ENCODE measurements at places on chromosomes 12 and 14.

GRCh38 chr12:124939079-124939420 is 24.6 kb upstream of the UBC start:
- no peak for DNase-seq

DNA sequence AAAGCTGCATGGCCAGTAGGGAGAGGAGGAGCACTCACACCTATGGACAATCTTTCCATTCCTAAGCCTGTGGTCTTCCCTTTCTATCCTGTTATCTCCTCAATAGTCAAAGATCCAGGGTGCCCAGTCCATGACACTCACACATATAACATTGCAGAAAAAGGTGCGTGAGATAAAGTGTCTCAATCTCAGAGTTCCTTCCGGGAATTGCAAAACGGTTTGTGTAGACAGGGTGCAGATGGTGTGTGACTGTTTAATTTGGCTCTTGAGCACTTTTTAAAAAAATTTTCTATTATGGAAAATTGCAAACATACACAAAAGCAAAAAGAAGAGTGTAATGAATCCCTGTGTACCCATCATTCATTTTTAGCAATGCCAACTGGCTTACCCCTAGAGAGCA is 1493.6 kb downstream of the AACS start:
- DNase-seq = no peak

GRCh38 chr12:72024613-72025012 is 86.0 kb downstream of the TPH2 start:
- no peak for DNase-seq

- DNase-seq = no peak
Measured at GRCh38 chr12:4137015-4137414, 136.5 kb upstream of the CCND2 start.

DNA sequence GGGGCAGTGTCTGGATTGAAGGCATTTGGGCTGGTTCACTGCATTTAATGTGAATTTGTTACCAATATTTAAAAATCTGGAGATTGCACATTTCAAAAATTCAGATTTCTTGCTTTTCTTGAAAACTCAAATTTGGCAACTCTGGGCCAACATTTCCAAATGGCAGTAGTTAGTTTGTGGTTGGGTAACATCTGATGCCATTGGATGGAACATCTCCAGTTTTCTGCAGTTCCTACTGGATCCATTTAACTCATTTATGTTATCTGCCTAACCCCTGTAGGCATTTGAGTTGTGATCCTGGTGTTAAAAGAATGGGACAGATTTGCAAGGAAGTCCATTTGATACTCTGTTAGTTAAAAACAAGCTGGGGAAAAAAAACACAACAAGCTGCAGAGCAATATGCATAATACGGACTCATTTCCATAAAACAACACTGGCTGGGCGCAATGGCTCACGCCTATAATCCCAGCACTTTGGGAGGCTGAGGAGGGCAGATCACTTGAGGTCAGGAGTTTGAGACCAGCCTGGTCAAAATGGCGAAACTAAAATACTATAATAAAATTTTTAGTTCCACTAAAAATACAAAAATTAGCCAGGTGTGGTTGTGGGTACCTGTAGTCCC is 7.9 kb downstream of the EIF2B2 start:
- DNase-seq = no peak

- no peak for DNase-seq
Measured at GRCh38 chr12:130873106-130873795, 1.4 kb downstream of the RAN start.

All from GM12878 (cell line).